Activated CD8-positive, alpha-beta memory T cell treated with anti-CD3 and anti-CD28 coated beads, Interleukin-2, amount 50 U/mL, for 48 hours (primary cell): ENCODE measurements at places on chromosomes 1 and 21.

GRCh38 chr1:43558346-43558841 lies 27.7 kb downstream of the PTPRF start:
- no peak for DNase-seq

DNA sequence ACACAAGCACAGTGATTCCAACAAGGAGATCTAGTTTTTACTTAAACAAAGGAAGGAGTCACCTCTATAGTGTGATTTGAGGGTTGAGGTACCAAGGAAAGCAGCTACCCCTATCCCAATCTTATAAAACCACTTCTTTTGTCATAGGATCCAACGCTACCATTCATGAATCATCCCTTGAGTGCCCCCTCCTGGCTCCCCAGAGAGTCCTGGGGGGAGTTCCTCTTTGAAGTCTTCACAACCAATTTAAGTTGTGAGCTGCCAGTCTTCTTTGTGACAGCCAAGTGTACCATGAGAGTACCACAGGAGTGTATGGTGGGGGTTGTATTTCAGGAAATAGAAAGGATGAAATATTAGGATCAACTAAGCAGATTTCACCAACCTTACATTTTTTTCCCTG lies 39.1 kb upstream of the NHLH2 start:
- no peak for DNase-seq

GRCh38 chr1:152725261-152725660 lies 17.3 kb downstream of the LCE4A start:
- no peak for DNase-seq

DNA sequence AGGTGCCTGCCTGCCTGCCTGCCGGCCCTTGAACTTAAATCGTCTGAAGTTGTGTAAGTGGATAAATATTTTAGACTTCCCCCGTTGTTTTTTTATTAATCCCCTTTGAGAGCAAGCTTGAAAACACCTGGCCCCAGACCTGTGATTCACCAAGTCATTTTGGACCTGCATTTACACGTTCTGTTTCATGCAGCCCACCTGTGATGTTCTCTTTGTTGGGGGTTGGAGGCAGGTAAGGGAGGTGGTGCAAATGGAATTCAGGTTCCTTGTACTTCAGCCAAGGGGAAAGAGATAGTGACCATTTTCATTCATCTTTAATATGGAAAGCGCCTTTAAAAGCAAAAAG lies 1.2 kb downstream of the SLC37A1 start:
- DNase-seq, result no peak

DNA sequence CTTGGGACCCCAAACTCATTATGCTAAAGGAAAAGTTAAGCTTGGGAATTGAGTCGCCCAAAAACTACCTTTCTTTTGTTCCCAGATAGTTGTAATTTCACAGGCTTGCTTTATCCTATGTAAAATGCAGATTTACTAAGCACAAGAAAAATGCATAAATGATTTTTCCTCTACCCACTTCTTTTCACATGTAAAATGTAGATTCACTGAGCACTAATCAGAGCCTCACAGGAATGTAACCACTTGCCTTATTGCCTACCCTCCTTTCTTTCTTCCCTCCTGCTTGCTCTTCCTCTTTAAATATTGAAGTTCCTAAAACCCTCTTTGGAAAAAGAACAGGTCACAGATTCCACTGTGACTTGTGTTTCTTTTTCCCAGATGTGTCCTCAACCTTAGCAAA lies 18.3 kb downstream of the CAPN8 start:
- no peak for DNase-seq

- no peak for DNase-seq
Measured at GRCh38 chr1:198238121-198238520, 81.3 kb downstream of the NEK7 start.

GRCh38 chr1:190633488-190633887 lies 155.8 kb upstream of the BRINP3 start:
- no peak for DNase-seq

DNA sequence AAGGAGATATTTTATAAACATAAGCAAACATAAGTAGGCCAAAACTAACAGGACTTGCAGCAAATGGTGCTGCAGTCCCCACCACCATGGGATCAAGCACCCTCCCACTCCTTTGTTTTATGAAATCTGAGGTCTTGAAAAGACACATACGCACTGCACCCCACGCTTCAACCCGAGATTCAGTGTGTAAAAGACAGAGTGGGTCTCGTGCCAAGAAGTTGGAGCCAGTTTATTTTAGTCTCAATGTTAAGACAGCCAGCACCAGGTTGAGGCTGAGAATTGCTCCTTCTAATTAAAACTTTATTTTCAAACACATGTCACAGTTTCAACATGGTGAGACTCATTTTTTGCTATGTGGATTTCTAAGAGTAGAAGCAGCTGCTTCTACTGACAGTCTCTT lies 139.1 kb upstream of the TIAM1 start:
- no peak for DNase-seq
